ENCODE measurements at places on chromosomes 16 and 17. TPM values are rescaled to one million over a fixed set of nuclear protein-coding genes. Genes with fewer than 3 reads are reported as not detected.

DNA sequence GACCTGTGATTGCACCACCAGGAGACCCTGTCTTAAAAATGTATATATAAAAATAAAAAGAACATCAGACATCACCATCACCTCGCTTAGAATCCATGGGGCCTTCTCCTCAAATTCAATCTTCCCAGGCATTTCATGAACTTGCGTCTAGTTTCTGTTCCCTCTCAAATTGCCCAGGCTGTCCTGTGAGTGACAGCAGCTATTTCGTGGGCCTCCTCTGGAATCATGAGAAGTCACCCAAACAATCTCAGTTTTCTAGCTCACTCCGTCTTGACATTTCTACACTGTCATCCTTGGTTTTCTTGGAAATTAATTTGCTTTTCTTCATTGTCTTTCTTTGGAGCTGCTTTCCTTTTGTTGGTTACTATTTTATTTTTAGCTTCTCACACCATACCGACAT is 7.3 kb downstream of the SLC52A1 start:
- no peak for DNase-seq

- peak; percentile 43 for DNase-seq
These were observed 7.9 kb upstream of the SLFN14 start for GRCh38 chr17:35568561-35568960.

GRCh38 chr16:2325791-2326190 is 14.7 kb downstream of the ABCA3 start:
- no peak for DNase-seq

- DNase-seq, result no peak
These were observed 27.8 kb downstream of the TMEM204 start for GRCh38 chr16:1561266-1561665.

GRCh38 chr16:83946781-83947566 is 6.1 kb upstream of the OSGIN1 start:
- DNase-seq, result no peak

DNA sequence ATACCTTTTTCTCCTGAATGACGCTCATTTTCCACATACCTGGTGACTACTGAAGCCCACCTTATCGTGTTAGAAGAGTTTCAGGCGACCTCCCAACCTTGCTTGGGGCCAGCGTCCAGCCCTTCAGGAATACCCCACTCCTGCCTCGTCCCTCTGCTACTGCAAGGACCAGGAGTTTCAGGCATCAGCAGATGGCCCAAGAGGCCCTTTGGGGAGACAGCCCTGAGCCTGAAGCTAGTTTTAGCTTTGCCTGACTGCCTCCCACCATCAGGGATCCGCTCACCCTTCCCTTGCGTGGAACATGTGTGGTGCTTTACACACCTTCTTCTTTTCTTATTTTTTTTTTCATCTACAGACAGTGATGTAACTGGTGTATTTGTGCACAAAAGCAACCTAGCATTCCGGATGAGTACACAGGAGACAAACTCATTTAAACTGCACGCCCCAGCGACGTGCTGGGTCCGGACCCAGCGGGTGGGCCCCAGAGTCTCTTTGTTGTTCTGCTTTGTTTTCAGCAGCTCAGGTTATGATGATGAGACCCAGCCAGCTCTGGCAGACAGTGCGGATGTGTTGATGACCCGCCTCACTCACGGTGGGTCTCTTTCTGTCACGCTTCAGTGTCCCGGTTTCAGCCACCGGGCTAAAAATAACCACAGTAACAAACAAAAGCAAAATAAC is 242.4 kb downstream of the C16orf95 start:
- no peak for DNase-seq

- DNase-seq, result no peak
These were observed 187.2 kb downstream of the CDK5R1 start for GRCh38 chr17:32673964-32674363.

- no peak for DNase-seq
These were observed 113.4 kb downstream of the PITPNC1 start for GRCh38 chr17:67490471-67490870.

GRCh38 chr17:81991684-81992305 is 14.4 kb downstream of the ASPSCR1 start:
- no peak for DNase-seq

DNA sequence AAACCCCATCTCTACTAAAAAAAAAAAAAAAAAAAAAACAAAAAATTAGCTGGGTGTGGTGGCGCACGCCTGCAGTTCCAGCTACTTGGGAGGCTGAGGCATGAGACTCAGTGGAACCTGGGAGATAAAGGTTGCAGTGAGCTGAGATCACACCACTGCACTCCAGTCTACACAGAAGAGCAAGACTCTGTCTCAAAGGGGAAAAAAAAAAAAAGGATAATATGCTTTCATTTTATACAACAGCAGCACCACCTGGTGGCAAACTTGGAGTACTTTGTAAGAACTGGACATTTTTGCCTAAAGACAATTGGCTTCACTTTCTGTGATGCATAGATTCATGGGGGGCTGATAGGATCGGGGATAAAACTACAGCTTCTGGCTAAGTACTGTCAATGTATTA is 8.5 kb downstream of the CHTF8 start:
- DNase-seq, result peak; percentile 82

The CIAPIN1 gene
- total RNA-seq, result 45.8 TPM

The SERPINF2 gene
- total RNA-seq, result 0.79 TPM

The TERB1 gene
- total RNA-seq, result 0.15 TPM

The ASB16 gene
- total RNA-seq, result not detected
